ENCODE measurements at places on chromosomes 12 and 14. TPM values are rescaled to one million over a fixed set of nuclear protein-coding genes. Genes with fewer than 3 reads are reported as not detected.

Gene CD163
- total RNA-seq = not detected

Gene KRT7
- 9.2 TPM for total RNA-seq

Gene BHLHE41
- total RNA-seq = 0.45 TPM

Gene LRFN5
- 2.9 TPM for total RNA-seq

Gene USP44
- total RNA-seq = 0.50 TPM

Gene SMAGP
- total RNA-seq = 30.5 TPM

Gene APOF
- total RNA-seq = not detected

Gene WNT1
- not detected for total RNA-seq

Gene IFNG-AS1
- total RNA-seq = not detected

Gene C12orf75
- total RNA-seq = 117 TPM

Gene CARMIL3
- under 0.01 TPM for total RNA-seq

Gene P2RX7
- 0.50 TPM for total RNA-seq

Gene GPRC5D
- not detected for total RNA-seq

Gene SP7
- not detected for total RNA-seq

Gene LRRIQ1
- 2.1 TPM for total RNA-seq

Gene TMTC1
- 26.6 TPM for total RNA-seq

Gene MRPL51
- total RNA-seq = 139 TPM

Gene KRT6A
- 0.30 TPM for total RNA-seq

Gene SLC10A1
- total RNA-seq = not detected

Gene WDHD1
- total RNA-seq = 14.8 TPM

Gene ENDOU
- not detected for total RNA-seq

Gene PRR4
- total RNA-seq = 0.34 TPM

Gene NANOG
- total RNA-seq = not detected

Gene GPR65
- under 0.01 TPM for total RNA-seq

Gene SMIM41
- total RNA-seq = not detected

Gene RTN1
- total RNA-seq = under 0.01 TPM

Gene GYS2
- total RNA-seq = not detected

Gene CRIP2
- total RNA-seq = 102 TPM

Gene PNP
- 54.6 TPM for total RNA-seq

Gene DACT1
- total RNA-seq = 1.2 TPM

Gene NUP107
- 57.0 TPM for total RNA-seq

Gene FERMT2
- total RNA-seq = 74.8 TPM

Gene RNF212B
- total RNA-seq = not detected

Gene PRH1
- 9.2 TPM for total RNA-seq

Gene RNASE3
- total RNA-seq = not detected

Gene GTF2A1
- total RNA-seq = 12.6 TPM
